ENCODE measurements at places on chromosomes 5 and 9.

DNA sequence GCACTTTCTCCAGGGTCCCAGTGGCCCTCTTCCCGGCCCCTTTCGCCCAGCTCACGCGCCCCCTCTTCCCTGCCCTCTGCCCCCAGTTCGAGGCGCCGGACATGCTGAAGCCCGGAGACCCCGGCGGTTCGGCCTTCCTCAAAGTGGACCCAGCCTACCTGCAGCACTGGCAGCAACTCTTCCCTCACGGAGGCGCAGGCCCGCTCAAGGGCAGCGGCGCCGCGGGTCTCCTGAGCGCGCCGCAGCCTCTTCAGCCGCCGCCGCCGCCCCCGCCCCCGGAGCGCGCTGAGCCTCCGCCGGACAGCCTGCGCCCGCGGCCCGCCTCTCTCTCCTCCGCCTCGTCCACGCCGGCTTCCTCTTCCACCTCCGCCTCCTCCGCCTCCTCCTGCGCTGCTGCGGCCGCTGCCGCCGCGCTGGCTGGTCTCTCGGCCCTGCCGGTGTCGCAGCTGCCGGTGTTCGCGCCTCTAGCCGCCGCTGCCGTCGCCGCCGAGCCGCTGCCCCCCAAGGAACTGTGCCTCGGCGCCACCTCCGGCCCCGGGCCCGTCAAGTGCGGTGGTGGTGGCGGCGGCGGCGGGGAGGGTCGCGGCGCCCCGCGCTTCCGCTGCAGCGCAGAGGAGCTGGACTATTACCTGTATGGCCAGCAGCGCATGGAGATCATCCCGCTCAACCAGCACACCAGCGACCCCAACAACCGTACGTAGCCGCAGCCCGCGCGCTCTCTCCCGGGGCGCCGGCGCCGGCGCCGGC, 1.0 kb downstream of the PRDM6 start:
- no peak for DNase-seq

- DNase-seq = no peak
Observed at GRCh38 chr5:5467737-5468136, 45.3 kb downstream of the ICE1 start.

GRCh38 chr5:127851964-127852363, 148.8 kb downstream of the CCDC192 start:
- DNase-seq = no peak

DNA sequence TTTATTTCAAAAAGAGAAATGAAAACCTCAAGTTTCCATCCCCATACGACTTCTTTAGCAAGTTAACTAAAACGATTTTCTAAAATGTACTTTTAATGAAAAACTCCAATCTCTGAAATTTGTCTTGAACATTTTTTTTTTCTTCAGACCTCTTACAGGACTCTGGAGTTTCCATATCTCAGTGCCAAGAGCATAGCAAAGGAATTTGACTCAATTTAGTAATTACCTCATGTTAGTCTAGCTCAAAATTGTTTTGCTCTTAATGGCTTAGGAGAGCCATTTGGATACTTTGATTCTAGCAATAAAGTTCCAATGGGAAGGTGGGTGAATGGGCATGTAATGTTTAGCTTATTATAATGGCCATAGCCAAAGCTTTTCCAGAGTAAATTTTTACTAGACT, 26.0 kb upstream of the SPATA31D4 start:
- no peak for DNase-seq

Data from GOT3 (cell line).